ENCODE measurements at places on chromosomes 12 and 14. TPM values are rescaled to one million over a fixed set of nuclear protein-coding genes. Genes with fewer than 3 reads are reported as not detected.

Gene GALNT4
- total RNA-seq = 8.7 TPM

Gene RNASE3
- total RNA-seq = not detected

Gene TFCP2
- total RNA-seq = 49.8 TPM

Gene CIDEB
- total RNA-seq = 18.1 TPM

Gene IQSEC3
- 0.24 TPM for total RNA-seq

DNA sequence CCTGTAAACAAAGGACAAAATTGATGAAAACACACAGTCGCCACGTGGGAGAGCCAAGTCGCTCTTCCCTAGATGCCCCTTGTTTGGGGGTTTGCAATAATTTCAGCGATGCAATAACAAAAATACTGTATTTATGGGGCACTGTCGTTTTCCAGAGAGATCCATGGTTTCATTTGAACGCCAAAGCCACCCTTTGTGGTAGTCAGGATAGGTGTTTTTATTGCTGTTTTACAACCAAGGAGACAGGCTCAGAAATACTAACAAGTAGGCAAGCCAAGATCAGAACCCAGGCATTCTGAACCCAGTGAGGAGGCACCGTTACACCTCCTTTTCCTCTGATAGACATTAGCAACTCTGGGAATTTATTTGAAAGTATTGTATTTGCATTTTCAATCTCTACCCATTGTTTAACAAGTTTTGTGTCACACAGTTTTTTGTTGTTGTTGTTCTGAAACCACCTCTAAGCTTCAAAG lies 831 bp upstream of the BTBD7 start:
- H3K27me3 ChIP-seq = no peaks in the 10 kb centered on the region
- H3K36me3 ChIP-seq = no peaks in the 10 kb centered on the region
- peaks cover 45% of the 10 kb centered on the region for H3K4me1 ChIP-seq

DNA sequence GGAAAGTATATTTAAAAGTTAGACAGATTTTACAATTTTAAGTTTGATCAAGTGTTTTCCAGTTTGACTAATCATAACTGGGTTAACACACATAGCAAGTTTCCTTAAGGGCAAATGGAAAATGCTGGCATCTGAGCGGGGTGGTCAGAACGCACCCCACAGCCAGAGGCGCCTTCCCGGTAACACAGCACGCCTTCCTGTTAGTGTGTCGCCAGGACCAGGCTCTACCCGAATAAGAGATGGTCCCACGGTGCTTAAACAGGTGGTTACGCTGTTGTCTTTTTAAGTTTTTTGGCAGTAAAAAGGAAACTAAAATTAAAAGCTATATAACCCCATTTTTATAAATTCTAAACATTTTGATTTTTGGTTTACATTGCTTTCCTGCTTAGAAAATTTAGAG lies 28.0 kb downstream of the BDKRB1 start:
- H3K4me1 ChIP-seq = no peaks in the 10 kb centered on the region
- DNase-seq = no peak
- no peak overlapping the region for H3K27ac ChIP-seq
- H3K4me3 ChIP-seq = no peak overlapping the region
- no peaks in the 10 kb centered on the region for H3K27me3 ChIP-seq

DNA sequence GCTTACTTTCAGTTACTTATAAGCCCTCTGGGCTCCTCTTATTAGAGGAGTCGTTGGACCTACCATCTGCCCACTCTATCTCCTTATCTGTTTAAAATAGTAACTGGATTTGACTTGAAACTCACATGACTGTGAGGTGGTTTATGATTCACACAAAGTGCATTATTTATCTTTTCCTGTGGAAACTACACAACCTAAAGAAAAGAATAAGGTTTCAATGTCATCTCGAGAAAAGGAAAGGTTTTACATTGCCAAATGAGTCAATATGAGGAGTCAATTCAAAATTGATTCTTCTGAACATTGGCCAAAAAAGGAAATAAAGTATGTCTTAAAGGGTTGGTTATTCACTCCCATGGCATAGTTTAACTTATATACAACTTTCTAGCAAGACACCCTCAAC lies 225.0 kb upstream of the G2E3 start:
- H3K27me3 ChIP-seq = no peaks in the 10 kb centered on the region
- H3K4me3 ChIP-seq = peak overlapping the region; percentile 61
- H3K36me3 ChIP-seq = peaks cover 6% of the 10 kb centered on the region
- peak overlapping the region; percentile 64 for H3K27ac ChIP-seq
- peaks cover 16% of the 10 kb centered on the region for H3K4me1 ChIP-seq
- no peak for DNase-seq

- no peak overlapping the region for H3K4me3 ChIP-seq
- DNase-seq = no peak
Observed at GRCh38 chr12:47557386-47557785, 148.4 kb downstream of the RPAP3 start.

DNA sequence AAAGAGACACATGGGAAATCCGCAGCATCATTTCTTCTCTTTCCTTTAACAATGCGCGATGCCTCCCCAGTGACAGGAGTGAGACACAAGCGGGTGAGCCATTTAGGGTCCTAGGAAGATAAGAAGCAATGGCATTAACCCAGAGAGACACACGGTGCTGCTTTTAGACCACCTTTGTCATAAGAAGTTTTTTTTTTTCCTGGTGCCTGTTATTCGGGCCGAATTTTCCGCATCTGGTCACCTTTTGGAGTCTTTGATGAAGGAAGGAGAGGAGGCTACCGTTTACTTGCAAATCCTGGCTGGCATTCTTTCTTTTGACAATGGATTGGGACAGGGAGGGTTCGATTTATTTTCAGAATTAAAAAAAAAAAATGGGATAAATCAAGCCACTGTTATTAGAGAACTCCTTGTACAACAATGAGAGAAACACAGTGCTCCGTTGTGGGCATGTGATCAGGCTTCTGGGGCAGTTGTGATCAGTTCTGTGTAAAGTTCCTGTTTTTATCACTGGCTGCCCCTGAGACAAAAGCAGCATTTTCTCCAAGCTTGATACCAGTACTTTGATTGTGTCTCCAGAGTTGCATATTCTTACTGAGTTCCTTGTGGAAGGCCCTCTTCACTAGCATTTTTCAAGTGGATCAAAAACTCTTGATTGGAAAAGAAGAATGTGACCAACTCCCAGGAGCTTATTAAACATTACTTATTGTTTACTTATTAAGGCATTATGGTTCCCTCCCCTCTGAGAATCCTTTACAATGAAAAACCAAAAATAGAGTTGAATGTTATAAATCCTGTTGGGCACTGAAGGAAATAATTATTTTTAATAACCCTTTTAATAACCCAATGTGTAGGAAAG lies 1.1 kb downstream of the DIP2B start:
- peaks cover 2% of the 10 kb centered on the region for H3K27me3 ChIP-seq
- H3K27ac ChIP-seq = peak overlapping the region; percentile 95
- peak overlapping the region; percentile 95 for H3K4me3 ChIP-seq
- H3K36me3 ChIP-seq = peaks cover 5% of the 10 kb centered on the region

GRCh38 chr14:20610002-20610765 lies 19.0 kb upstream of the RNASE12 start:
- peak; percentile 62 for DNase-seq
- no peaks in the 10 kb centered on the region for H3K27me3 ChIP-seq
- no peaks in the 10 kb centered on the region for H3K4me1 ChIP-seq
- no peak overlapping the region for H3K4me3 ChIP-seq
- H3K27ac ChIP-seq = no peak overlapping the region

DNA sequence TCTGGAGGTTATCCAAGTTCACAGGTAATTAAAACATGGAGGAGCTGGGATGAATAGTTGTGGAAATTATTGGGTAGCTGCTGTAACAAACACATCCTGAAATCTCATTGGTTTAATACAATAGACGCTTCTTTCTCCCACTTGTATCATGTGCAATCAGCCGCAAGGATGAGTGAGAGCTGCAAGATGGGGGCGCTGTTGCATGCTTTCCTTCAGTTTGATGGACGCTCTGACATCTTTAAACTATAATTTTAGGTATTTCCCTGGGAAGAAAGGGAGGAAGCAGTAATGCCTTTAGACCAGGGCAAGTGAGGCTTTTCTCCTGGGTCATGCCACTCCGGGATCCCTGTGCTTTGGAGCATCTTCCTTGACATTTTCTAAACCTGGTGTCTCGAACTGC lies 178.7 kb downstream of the PAWR start:
- H3K4me3 ChIP-seq = no peak overlapping the region
- no peaks in the 10 kb centered on the region for H3K27me3 ChIP-seq
- H3K36me3 ChIP-seq = no peaks in the 10 kb centered on the region
- no peak for DNase-seq

- H3K4me1 ChIP-seq = no peaks in the 10 kb centered on the region
- no peaks in the 10 kb centered on the region for H3K27me3 ChIP-seq
- H3K36me3 ChIP-seq = no peaks in the 10 kb centered on the region
- H3K27ac ChIP-seq = no peak overlapping the region
Observed at GRCh38 chr12:83245156-83245555, 558.5 kb downstream of the TMTC2 start.

- H3K27ac ChIP-seq = peak within 1 kb of the TSS; percentile 94
- DNase-seq = no peak
- peaks cover 6% of the 10 kb centered on the region for H3K36me3 ChIP-seq
Observed at GRCh38 chr12:49367381-49368239, at the start of gene SPATS2. SPATS2 (plus strand) TSS chr12:49367462; CDS start chr12:49461013, 93,551 bp downstream.

- no peaks in the 10 kb centered on the region for H3K36me3 ChIP-seq
- H3K4me3 ChIP-seq = no peak overlapping the region
- peaks cover 2% of the 10 kb centered on the region for H3K27me3 ChIP-seq
- no peak overlapping the region for H3K27ac ChIP-seq
- DNase-seq = no peak
Observed at GRCh38 chr14:53855574-53855973, 101.1 kb downstream of the BMP4 start.

GRCh38 chr12:52346593-52346992 lies 20.7 kb downstream of the KRT85 start:
- DNase-seq = no peak
- no peaks in the 10 kb centered on the region for H3K36me3 ChIP-seq
- no peak overlapping the region for H3K4me3 ChIP-seq
- H3K27ac ChIP-seq = no peak overlapping the region

- H3K4me3 ChIP-seq = no peak overlapping the region
- no peak for DNase-seq
- H3K27ac ChIP-seq = no peak overlapping the region
- no peaks in the 10 kb centered on the region for H3K27me3 ChIP-seq
- H3K4me1 ChIP-seq = no peaks in the 10 kb centered on the region
- H3K36me3 ChIP-seq = peaks cover 41% of the 10 kb centered on the region
Observed at GRCh38 chr14:75084513-75084912, 15.1 kb downstream of the ZC2HC1C start.

GRCh38 chr14:74554742-74555362 lies 57.2 kb downstream of the LTBP2 start:
- no peak overlapping the region for H3K4me3 ChIP-seq
- H3K4me1 ChIP-seq = no peaks in the 10 kb centered on the region
- no peaks in the 10 kb centered on the region for H3K36me3 ChIP-seq

DNA sequence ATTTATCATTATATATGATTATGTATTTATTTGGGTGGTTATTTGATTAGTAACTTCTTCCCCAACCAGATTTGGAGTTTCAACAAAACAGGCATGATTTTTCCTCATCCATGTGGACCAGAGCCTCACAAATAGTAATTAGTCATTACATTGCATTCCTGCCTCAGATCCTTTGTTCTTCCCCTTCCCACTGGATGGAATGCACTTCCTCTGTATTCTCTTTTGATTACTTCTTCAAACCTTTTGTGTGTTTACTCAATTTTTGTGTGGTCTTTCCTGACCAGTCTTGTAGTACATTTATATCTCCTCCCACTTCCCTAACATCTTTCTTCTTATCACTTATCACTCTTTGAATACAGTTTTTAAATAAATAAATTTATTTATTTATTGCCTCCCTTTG lies 15.5 kb downstream of the SYT1 start:
- no peaks in the 10 kb centered on the region for H3K27me3 ChIP-seq
- H3K4me1 ChIP-seq = no peaks in the 10 kb centered on the region
- H3K4me3 ChIP-seq = no peak overlapping the region
- H3K27ac ChIP-seq = no peak overlapping the region

DNA sequence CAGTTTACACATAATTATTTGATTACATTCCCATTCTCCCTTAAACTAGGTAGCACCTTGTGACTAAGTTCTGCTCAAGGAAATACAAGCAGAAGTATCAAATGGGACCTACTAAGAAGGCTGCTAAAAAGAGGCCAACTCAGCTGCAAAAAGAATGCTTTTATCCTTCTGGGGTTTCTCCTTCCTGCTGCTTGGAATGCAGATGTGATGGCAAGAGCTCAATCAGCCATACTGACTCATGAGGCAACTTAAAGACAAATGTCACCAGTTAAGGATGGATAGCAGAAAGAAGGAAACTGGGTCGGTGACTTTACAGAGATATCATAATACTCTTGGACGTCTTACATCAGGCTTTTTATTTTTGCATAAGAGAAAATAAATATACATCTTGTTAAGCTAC lies 38.0 kb upstream of the RAP1B start:
- no peak for DNase-seq
- H3K4me3 ChIP-seq = no peak overlapping the region
- H3K36me3 ChIP-seq = no peaks in the 10 kb centered on the region
- no peaks in the 10 kb centered on the region for H3K27me3 ChIP-seq
- no peak overlapping the region for H3K27ac ChIP-seq
- H3K4me1 ChIP-seq = peaks cover 13% of the 10 kb centered on the region

DNA sequence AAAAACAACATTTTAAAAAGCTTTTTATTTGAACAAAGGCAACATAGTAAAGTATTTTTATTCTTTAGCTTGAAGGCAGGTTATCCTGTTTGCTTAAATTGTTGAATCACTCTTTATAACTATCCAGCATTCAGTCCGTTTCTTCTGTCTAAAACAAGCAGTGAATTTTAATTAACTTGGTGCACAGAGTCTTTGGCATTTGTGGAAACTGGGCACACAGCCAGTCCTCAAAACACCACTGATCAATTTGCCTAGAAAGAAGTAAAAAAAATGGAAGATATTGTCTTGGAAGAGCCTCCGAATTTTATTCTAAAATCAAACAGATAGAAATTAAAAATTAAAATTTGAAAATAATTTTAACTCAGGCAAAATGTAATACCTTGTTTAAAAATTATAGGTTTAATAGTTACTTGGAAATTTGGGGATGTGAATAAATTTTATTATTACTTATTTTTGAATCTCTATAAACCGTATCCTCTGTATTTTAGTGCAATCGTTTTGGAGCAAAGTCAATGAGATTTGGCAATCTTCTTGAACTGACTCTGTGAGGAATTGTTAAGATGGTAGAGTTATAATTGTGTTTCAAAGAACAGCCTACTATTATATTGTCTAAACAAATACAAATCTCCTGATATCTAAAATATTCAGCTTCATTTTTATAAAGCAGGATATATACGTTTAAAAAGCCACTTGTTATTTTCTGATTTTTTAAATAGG lies 927.0 kb downstream of the SLC16A7 start:
- H3K4me1 ChIP-seq = no peaks in the 10 kb centered on the region
- H3K27me3 ChIP-seq = no peaks in the 10 kb centered on the region
- no peaks in the 10 kb centered on the region for H3K36me3 ChIP-seq
- DNase-seq = no peak

DNA sequence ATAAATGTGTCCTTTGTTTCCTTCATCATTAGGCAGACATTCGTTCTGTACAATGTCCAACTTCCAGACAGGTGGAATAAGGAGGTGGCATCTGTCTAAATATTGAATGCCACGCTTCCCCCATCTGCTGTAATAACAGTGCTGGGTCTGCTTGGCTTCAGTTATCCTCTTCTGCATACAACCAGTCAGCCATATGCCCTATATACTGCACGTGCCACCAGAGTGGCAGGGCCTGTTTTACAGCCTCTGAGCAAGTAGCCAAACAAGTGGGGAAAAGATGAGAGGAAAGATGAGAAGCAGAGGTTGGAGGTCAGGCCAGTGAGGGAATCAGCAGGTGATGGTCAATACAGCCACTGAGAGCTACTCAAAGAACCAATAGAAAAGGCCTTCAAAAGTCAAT lies 55.4 kb downstream of the OTX2 start:
- no peak for DNase-seq
- no peaks in the 10 kb centered on the region for H3K36me3 ChIP-seq
- H3K4me1 ChIP-seq = no peaks in the 10 kb centered on the region
- H3K27ac ChIP-seq = no peak overlapping the region
- H3K4me3 ChIP-seq = no peak overlapping the region
- H3K27me3 ChIP-seq = peaks cover 10% of the 10 kb centered on the region

Measured in activated T-helper 1 cell treated with anti-CD3 and anti-CD28 coated beads, Interleukin-12 subunit alpha, Interleukin-12 subunit beta, Interleukin-2, Interleukin-4 antibody, amounts not matched to agents 30 ng/mL and 10 ng/mL and 1 ng/mL, durations not matched to agents 14 hours and 24 hours and 36 hours (primary cell).